ENCODE measurements at places on chromosomes 2 and 18.

GRCh38 chr2:173248381-173248780, 106.3 kb upstream of the CDCA7 start:
- DNase-seq: no peak

- no peak for DNase-seq
Measured at GRCh38 chr2:63984606-63985359, 34.4 kb downstream of the VPS54 start.

DNA sequence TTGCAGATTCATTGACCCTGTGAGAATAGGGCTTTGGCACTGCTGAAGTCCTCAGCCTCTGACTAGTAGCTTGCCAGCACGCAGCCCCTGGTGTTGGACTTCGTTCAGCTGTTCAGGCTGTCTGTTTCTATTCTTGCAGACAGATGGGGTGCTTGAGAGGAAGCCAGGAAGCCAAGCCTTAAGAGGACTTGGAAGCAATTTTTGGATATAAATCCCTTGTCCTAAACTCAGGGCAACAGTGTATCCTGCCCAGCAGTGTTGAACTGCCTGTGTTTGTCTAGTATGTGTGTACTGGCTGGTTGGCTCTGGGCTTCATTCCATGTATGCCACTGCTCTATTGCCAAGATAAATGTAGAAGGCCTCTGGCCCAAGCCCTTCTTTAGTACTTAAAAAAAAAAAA, 108.6 kb downstream of the COMMD1 start:
- no peak for DNase-seq

GRCh38 chr2:222284466-222284865, 14.3 kb downstream of the PAX3 start:
- DNase-seq: no peak

DNA sequence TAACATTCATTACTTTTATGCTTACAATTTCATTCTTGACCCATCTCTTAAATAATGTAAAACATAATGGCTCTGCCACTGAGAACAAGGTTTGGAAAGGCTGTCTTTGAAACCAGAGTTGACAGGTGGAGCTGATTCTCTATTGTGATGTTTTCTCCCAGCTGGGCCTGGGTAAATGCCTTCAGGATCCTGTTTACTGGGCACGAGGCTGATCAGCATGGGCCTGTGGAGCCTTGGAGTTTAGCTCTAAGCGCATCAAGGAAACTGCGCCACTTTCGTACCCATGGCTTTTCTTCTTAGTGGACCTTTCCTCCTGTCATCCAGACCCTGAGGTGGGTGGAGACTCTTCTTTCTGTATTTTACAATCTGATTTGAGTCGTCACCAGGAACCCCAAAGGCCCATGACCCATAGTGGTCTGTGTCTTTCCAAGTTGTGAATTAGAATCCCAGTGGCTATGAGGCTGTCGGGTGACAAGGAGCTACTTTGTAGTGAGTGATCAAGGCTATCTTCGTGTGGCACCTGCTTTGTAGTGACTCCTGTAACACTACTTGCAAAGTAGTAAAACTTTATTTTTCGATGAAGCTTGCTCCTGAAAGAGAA, 123.1 kb downstream of the LPIN1 start:
- no peak for DNase-seq

DNA sequence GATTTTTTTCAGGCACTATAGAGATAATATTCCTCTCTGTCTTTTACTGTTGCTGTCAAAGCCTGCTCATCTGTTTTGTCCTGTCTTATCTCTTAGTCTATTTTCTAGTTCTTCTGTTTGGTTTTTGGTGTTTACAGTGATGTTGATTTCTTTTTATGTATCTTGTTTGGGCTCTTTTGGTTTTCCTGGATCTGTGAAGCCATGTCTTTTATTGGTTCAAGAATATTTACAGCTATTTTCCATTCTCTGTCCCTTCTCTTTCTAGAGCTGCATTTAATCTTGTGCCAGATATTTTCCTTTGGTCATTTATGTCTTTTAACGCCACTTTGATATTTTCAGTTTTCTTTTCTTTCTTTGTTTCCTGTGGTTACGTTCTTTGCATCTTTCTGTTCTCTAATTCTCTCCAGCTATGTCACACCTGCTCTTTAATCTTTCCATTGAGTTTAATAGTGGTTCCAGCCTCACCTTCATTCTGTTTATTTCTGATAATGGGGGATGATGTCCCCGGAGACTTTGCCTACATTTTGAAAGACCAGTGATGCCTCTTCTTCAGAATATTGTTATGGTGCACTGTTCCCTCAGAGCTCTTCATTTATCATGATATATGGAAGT, 32.0 kb downstream of the SMCHD1 start:
- no peak for DNase-seq

DNA sequence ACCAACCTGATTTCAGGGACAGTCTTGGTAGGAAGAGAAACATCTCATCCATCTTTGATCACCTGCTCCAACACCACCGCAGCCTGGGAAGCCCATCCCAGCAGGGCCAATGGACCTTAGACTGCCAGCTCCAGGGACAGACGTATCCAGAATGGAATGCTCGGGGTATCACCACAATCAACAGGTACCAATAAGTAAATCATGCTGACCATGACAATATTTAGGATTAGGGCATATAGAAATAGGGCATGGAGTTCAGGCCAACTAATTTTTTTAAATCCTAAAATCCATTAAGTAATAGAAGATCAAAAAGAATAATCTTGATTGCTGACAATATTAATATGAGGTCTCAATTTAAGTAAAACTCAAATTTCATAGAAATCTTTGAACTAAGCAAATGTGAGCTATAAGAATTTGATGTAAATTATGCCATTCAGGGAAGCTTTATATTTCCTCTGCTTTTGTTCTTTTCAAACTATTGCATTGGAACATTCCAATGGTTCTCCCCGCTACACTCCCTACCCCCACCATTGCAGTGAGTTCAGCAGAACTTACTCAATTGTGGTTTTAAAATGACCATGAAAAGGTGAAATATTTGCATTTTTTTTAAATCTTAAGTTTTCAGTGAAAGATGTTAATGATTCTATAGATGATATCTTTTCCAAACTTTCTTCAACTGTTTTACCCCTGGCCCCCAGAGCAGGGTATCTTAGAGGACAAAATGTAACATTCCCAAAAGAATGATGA, 138.6 kb downstream of the DNER start:
- DNase-seq: no peak

- no peak for DNase-seq
Measured at GRCh38 chr2:21423854-21424253, 300.1 kb downstream of the TDRD15 start.

GRCh38 chr18:63878343-63878742, 9.2 kb upstream of the SERPINB2 start:
- DNase-seq: no peak

GRCh38 chr2:182509216-182509615, 82.4 kb upstream of the PDE1A start:
- no peak for DNase-seq

GRCh38 chr2:176491172-176491904, 222.1 kb downstream of the MTX2 start:
- peak; percentile 91 for DNase-seq

DNA sequence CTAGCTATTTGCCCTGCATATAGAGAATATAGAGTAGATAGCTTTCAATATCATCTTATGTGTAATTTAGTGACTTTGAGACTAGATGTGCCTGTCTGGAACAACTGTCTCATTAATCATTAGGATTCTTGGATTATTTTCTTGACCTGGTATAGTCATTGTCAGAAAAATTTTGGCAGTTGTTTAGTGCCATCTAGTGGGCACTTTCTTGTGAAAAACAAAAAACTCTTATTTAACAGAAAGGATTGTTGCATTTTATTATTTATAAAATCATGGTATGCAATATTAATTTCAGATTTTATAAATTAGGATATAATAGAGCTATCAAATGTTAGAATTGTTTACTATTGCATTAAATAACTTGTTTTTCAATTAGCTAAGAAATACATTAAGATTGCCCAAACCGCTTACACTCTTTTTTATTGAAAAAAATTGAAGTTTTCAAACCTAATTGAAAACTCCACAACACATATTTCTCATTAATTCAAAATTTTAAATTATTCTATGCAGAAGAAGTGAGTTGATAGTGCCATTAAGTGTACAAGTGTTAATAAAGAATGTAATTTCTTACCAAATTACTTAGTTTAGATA, 80.3 kb downstream of the DYNAP start:
- DNase-seq: no peak

GRCh38 chr2:1730015-1730927, 14.0 kb downstream of the PXDN start:
- DNase-seq: no peak

DNA sequence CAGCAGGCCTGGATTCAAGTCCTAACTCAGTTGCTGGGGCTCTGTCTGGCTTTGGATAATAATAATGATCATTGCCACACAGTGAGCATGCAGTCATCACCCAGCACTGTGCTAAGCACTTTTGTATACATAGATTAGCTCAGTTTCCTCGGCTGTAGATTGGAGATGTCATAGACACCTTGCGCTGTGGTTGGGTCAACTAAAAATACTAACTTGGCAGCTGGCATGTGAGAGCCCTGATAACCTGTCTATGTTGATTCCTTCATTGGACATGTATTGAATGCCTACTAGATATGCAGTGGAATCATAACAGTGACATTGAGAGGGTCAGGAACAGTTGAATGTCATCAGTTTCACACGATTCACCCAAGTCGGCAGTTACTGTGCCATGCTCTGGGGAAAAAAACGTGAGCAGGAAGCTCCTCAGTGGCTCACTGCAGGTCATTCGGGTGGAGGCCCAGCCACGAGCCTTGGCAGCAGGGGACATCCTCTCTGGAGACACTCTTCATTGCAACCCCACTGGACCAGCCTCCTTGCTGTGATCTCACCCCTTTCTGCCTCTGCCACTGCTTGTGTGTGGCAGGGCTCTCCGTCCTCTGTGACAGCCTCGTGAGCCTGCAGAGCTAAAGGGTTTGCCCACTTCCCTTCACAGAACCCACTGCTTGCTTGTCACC, 85.3 kb downstream of the NPAS2 start:
- no peak for DNase-seq

DNA sequence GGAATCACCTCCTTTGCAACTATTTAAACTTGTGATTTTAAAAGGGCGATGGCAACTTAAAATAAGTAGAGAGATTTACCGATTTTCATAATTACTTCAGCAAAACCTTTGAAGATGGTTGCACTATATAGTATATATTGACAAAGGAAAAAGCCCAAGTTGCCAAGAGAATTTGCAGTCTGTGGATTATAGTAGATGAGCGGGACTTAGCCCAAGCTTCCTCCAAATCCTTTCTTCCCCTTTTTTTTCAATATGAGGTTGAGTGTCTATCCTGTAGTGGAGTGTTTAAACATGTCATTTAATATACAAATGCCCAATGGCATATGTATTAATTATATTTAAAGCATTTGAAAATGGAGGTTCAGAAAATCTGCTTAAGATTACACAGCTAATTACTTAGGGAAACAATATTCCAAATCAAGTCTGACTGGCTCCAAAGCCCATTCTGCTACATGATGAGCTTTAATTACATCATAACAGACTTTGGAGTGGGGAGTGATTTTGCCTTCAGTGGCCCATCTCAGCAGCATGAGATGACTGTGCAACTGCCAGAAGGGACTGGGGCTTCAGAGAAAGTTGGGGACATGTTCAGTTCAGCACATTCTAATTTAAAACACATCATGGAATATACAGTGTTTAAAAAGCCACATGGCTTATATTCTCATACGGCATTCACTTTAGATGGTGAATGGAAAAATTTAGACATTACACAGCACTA, 73.2 kb downstream of the COL3A1 start:
- no peak for DNase-seq

GRCh38 chr2:120539937-120540718, 194.2 kb downstream of the INHBB start:
- no peak for DNase-seq

GRCh38 chr18:45357686-45358470, 257.4 kb upstream of the SLC14A2 start:
- no peak for DNase-seq

- no peak for DNase-seq
Measured at GRCh38 chr2:199870581-199870980, 19.6 kb upstream of the FTCDNL1 start.

DNA sequence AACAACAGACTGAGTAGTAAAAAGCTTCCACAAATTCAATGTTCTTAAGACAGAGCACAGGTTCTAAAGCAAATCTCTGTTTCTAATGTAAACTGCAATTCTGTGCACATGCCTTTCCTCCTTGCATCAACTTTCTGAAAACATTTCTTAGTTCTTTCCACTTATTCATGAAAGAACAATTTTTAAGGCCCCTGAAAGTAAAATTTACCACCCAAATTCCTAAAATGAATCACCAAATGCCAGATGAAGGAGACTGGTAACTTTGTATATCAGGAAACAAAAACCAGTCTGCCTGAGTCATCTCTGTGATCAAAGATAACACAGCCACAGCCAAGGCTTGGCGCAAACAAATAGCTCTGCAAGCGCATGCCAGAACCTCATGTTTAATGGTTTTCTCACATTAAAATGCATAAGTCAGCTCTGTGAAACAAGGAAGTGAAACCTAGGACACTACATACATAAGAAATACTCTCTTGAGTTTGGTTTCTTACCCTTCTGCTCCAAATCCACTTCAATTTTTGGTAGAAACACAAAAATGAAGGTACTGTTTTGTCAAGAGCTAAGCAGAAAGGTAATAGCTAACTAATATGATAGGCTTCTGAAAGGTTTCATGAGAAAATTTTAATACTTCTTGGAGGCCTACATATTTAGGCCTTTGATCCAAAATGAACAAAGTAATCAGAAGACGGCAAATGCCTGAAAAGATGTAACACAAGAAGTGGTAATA, 169.4 kb downstream of the THADA start:
- DNase-seq: no peak

DNA sequence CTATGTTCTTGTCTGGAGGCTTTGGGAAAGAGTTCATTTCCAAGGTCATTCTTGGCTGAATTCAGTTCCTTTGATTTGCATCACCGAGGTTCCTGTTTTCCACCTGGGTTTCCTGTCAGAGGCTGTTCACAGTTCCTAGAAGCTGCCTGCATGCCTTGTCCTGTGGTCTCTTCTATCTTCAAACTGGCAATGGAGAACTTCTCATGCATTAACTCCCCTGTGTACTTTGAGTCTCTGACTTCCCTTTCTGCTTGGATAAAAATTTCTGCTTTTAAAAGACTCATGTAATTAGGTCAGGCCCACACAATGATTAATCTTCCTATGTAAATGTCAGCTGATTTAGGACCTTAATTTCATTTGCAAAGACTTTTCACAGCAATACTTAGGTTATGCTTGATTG, 499.3 kb upstream of the FANCL start:
- no peak for DNase-seq

- DNase-seq: no peak
Measured at GRCh38 chr18:32167980-32168730, 21.7 kb upstream of the MEP1B start.

All from bone marrow (tissue), 2 donors.